ENCODE measurements at places on chromosomes 2 and 18.

- DNase-seq, result no peak
These were observed 31.6 kb upstream of the TRIB2 start for GRCh38 chr2:12685145-12685544.

DNA sequence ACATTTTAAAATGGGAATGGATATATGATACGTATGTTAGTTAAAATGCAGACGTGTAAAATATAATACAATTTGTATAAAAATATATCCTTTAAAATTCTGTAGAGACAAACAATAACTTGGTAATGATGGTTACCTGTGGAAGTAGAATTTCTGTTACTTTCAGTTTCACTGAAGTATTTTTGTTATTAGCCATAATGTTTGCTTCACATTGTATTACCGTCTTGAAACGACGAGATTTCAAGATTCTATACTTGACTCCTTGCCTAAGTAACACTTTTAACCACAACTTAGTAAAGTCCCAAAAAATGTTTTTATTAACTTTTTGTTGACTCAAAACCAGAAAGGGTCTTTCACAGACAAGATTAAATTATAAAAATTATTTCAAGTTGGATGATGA lies 488.3 kb upstream of the VRK2 start:
- DNase-seq, result no peak

GRCh38 chr2:79972661-79973060 lies 331.9 kb downstream of the LRRTM1 start:
- no peak for DNase-seq

DNA sequence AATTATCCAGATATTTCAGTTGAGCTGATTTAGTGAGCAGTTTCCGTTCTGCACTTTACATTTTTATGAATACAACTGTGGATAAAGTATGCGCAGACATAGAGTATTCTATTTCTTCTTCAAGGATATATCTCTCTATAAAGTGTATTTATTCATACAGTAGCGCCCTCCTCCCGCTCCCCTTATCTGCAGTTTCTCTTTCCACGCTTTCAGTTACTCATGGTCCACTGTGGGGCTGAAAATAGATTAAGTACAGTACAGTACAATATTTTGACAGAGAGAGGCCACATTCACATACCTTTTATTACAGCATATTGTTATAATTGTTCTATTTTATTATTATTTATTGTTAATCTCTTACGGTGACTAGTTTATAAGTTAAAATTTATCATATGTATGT lies 19.7 kb upstream of the FHL2 start:
- DNase-seq, result no peak

All from stimulated activated CD4-positive, alpha-beta T cell treated with anti-CD3 and anti-CD28 coated beads, TNF-alpha, amount 100 ng/mL, for 4 hours (primary cell).